ENCODE measurements at places on chromosomes 2 and 18. TPM values are rescaled to one million over a fixed set of nuclear protein-coding genes. Genes with fewer than 3 reads are reported as not detected.

DNA sequence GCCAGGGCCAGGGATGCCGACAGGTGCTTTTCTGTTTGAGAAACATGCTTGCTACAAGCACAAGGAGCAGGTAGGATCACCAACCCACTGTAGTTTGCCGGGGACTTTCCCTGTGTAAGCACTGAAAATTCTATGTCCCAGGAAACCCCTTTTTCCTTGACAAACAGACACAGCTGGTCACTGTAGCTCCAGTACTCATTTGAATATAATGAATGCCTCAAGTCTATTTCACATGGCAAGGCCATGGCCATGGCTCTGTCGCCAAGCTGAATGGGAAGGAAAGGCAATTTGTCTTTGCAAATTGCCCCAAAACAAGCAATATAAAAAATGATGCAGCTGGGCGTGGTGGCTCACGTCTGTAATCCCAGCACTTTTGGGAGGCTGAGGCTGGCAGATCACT, 49.6 kb upstream of the IGFBP2 start:
- no peak overlapping the region for H3K4me3 ChIP-seq
- H3K27ac ChIP-seq, result no peak overlapping the region
- H3K27me3 ChIP-seq, result peaks cover 12% of the 10 kb centered on the region
- no peak for DNase-seq
- no peaks in the 10 kb centered on the region for H3K4me1 ChIP-seq
- no peaks in the 10 kb centered on the region for H3K36me3 ChIP-seq

DNA sequence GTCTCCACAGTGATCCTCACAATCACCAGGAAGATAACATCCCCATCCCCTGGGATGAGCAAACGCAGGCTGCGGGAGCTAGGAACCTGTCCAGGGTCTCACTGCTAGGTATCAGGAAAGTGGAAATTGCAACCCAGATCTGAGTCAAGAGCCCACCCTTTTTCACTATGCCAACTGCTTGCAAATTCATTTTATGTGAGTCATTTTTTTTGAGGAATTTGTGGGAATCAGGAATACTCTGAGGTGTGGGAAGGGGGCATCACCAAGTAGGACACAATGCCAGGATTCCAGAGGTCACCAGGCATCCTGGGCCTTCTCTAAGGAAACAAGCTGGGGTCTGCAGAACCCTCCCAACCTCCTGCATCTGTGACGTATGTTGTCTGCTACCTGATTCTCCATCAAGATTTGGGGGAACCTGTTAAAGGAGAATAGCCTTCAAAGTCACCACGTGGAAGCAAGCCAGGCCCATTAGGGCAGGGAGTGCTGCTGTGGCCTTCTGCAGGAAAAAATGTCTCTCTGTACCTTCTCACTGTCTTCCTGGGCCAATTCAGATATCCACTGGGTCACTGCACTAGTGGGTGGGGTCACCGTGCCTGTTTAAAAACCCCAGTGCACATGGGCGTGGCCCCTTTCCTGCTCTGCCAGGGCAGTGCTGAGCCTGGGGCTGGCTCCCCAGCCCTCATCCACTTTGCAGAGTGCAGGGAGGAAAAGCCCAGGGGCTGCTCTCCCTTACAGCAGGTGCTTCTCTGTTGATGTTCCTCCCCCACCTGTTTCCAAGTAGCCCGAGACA, 50.2 kb downstream of the MCFD2 start:
- H3K27ac ChIP-seq, result no peak overlapping the region
- no peak for DNase-seq
- no peak overlapping the region for H3K4me3 ChIP-seq
- H3K27me3 ChIP-seq, result peaks cover 2% of the 10 kb centered on the region
- no peaks in the 10 kb centered on the region for H3K4me1 ChIP-seq

- H3K36me3 ChIP-seq, result no peaks in the 10 kb centered on the region
- peaks cover 28% of the 10 kb centered on the region for H3K4me1 ChIP-seq
- H3K27me3 ChIP-seq, result no peaks in the 10 kb centered on the region
- DNase-seq, result no peak
Measured at GRCh38 chr2:168355121-168355520, 101.0 kb upstream of the CERS6 start.

The CAPN14 gene
- 0.69 TPM for total RNA-seq

DNA sequence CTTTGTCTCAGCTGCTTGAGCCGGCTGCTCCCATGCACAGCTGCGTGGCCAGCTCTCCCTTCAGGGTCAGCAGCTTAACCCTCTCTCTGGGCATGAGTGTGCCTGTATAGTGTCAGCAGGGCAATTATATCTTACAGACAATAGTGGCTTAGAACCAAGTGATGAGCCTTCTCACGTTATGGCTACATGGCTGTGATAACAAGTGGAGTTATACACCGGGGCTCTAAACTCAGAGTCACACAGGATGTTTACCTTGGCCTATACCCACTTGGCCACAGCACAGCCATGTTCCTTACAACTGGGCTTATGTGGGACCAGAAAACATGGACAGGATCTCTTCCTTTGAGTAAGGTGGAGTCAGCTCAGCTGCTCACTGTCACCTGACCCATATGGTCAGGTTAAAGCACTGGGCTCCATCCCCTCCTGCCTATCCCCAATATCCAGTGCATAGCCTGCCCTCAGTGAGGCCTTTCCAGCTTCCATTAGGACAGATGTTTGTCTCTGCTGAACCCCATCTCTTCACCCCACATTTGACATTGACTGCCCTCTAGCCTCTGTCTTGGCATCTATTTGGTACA, 294.2 kb upstream of the NCKAP5 start:
- H3K4me3 ChIP-seq, result no peak overlapping the region
- H3K27me3 ChIP-seq, result peaks cover 20% of the 10 kb centered on the region
- H3K36me3 ChIP-seq, result no peaks in the 10 kb centered on the region
- no peaks in the 10 kb centered on the region for H3K4me1 ChIP-seq
- H3K27ac ChIP-seq, result no peak overlapping the region
- DNase-seq, result no peak

DNA sequence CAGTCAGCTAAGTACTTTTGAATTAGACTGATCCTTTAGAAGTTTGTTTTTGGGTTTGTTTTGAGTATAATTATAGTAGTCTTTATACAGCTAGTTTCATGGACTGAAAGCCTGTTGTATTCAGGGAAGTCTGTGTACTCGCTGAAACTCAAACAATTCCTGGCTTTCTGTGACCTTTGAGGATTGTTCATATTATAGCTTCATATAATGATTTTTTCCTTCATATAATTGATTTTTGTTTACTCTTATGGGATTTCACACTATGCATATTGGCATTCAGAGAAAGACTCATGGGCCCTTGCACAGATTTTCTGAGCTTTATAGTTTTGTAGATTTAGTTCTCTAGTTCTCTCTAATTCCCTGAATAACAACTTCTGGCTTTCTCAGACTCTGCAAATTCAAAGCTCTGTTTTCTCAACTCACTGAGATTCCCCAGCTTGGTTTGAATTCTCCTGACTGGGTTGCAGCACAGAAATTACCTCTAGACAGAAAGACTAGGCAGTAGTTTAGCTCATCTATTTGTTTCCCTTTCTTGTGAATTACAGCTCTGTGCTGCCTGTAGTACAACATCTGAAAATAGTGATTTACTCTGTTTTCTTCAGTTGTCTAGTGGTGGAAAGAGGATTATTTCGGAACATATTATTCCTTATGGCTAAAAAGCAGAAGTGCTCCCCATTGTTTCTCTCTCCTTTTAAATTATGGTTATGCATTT, 495.9 kb upstream of the CNTNAP5 start:
- DNase-seq, result no peak
- no peaks in the 10 kb centered on the region for H3K36me3 ChIP-seq

The HOXD8 gene
- total RNA-seq, result not detected

- H3K36me3 ChIP-seq, result no peaks in the 10 kb centered on the region
- H3K27me3 ChIP-seq, result no peaks in the 10 kb centered on the region
- H3K4me3 ChIP-seq, result no peak overlapping the region
- no peak overlapping the region for H3K27ac ChIP-seq
- H3K4me1 ChIP-seq, result peaks cover 52% of the 10 kb centered on the region
- DNase-seq, result no peak
Measured at GRCh38 chr2:46701152-46701551, 214.5 kb downstream of the MCFD2 start.

DNA sequence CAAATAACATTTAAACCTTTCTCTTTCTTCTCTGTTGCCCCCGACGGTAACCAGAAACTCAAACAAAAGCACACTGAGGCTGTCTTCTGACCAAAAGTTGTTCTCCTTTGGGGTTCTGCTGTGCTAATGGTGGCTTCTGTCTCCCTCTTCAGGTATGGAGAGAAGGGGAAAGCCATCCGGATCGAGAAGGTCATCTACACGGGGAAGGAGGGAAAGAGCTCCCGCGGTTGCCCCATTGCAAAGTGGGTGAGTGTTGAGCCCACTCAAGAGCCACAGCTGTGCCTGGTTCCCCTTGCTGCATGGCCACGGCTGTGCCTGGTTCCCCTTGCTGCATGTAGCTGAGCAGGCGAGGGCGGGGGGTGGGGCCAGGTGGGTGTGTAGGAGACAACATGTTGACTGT, 67.4 kb downstream of the BOLA3 start:
- no peaks in the 10 kb centered on the region for H3K27me3 ChIP-seq
- no peak overlapping the region for H3K4me3 ChIP-seq
- no peak for DNase-seq
- H3K36me3 ChIP-seq, result peaks cover 26% of the 10 kb centered on the region
- H3K27ac ChIP-seq, result no peak overlapping the region

The KANSL1L gene
- 5.4 TPM for total RNA-seq

DNA sequence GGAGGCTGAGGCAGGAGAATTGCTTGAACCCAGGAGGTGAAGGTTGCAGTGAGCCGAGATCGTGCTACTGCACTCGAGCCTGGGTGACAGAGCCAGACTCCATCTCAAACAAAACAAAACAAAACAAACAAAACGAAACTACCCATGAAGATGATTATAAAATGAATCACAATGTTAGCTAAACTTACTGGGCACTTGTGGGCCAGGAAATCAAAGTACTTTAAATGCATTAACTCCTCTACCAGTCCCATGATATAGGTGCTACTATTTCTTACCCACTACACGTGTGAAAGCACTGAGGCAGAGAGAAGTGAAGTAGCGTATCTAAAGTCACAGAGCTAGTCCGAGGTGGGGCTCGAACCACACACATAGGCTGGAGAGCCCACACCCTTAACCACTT, 53.6 kb downstream of the POLE4 start:
- DNase-seq, result no peak
- no peaks in the 10 kb centered on the region for H3K27me3 ChIP-seq
- H3K36me3 ChIP-seq, result peaks cover 6% of the 10 kb centered on the region
- H3K4me3 ChIP-seq, result no peak overlapping the region
- no peaks in the 10 kb centered on the region for H3K4me1 ChIP-seq

DNA sequence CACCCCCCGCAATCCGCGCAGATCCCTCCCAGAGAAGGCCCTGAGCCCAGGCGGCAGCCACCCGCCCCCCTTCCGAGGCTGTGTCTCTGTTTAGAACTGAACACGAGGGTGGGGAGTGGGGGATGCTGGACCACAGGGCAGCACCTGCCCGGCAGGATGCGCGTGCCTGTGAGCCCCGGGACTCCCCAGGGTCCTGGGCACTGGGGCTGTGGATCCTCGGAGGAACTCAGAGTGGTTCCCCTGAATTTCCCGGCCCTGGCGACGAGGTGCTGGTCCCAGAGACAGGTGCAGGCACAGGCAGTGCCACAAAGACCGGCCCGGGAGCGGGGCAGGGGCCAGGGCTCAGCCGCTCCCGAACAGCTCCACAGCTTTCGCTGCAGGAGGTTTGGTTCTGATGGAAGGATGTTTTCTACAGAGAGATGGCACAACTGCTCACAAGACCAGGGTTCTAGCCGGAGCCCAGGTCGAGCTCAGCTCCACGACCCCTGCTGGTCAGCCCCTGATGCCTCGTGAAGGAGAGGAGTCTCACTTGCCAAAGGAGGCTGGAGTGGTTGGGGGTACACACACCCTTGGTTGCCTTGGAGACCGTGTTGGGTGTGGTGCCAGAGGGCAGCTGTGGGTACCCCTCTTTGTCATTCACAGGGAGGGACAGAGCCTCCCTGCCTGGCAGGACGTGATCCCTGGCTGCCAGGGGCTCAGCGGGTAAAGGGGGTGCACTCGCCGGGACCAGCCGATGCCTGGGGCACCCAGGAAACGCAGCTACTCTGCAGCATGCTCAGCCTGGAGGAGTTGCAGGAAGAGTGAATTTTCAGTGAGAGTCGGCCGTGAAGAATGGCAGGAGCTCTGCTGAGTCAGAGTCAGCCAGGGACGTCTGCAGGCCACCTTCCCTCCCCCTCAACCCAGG, 4.4 kb upstream of the NEU4 start:
- peaks cover 10% of the 10 kb centered on the region for H3K4me1 ChIP-seq
- H3K27me3 ChIP-seq, result peaks cover 3% of the 10 kb centered on the region
- no peaks in the 10 kb centered on the region for H3K36me3 ChIP-seq
- H3K27ac ChIP-seq, result no peak overlapping the region
- peak; percentile 57 for DNase-seq
- H3K4me3 ChIP-seq, result peak overlapping the region; percentile 70

- no peak for DNase-seq
- peaks cover 31% of the 10 kb centered on the region for H3K27me3 ChIP-seq
- no peak within 1 kb of the TSS for H3K27ac ChIP-seq
- no peak within 1 kb of the TSS for H3K4me3 ChIP-seq
- H3K4me1 ChIP-seq, result no peaks in the 10 kb centered on the region
Measured at GRCh38 chr2:11533278-11534070, at the start of gene GREB1. Gene GREB1, plus strand, starts transcription at chr2:11534045. Its CDS starts 22,570 bp downstream, at chr2:11556615.

The ST8SIA5 gene
- not detected for total RNA-seq

The PROKR1 gene
- not detected for total RNA-seq

The GPR55 gene
- 5.3 TPM for total RNA-seq

The SPATS2L gene
- total RNA-seq, result 5.7 TPM

DNA sequence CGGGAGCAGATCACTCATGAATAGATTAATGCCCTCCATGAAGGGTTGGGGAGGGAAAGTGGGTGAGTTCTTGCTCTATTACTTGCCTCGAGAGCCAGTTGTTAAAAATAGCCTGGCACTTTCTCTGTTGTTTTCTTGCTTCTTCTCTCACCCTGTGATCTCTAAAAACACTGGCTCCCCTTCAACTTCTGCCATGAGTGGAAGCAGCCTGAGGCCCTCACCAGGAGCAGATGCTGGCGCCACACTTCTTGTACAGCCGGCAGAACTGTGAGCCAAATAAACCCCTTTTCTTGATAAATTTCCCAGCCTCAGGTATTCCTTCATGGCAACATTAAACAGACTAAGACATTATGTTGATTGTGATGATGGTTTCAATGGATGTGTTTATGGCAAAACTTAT, 307.0 kb downstream of the PIEZO2 start:
- H3K4me1 ChIP-seq, result no peaks in the 10 kb centered on the region
- H3K27ac ChIP-seq, result no peak overlapping the region
- H3K4me3 ChIP-seq, result no peak overlapping the region

DNA sequence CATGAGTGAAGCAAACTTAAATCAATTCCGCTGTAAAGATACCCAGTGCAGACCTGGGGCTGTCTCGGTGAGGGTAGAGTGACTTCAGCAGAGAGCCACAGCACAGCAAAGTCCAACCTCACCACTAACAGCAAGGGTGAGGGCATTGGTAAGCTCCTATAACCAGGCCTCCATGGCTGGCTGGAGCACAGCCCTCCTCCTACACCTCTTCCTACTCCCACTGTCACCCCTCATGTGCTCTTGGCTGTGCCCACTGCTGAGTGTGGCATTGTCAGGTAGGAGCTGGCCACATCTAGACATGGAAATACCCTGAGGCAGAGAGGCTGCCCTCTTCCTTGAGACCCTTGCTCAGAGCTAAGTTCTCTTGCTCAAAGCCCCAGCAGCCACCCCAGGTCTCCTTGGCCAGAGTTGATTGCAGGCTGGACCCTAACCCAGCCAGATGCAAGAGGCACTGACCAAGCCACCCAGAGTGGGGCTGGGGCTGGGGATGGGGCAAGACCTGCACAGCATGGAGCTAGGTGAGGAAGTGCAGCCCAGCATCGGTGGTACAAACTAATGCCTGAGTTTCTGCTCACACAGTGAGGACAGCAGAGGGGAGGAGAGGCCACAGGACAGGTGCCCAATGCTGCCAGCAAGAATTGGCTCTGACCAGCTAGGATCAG, 77.6 kb upstream of the RAB6C start:
- no peaks in the 10 kb centered on the region for H3K36me3 ChIP-seq
- H3K4me3 ChIP-seq, result no peak overlapping the region
- H3K27ac ChIP-seq, result no peak overlapping the region
- DNase-seq, result no peak
- H3K4me1 ChIP-seq, result no peaks in the 10 kb centered on the region
- H3K27me3 ChIP-seq, result peaks cover 6% of the 10 kb centered on the region

The SETBP1 gene
- total RNA-seq, result 10.4 TPM
